IPS-NIHi11 (cell line): ENCODE measurements at places on chromosomes 5 and 9.

DNA sequence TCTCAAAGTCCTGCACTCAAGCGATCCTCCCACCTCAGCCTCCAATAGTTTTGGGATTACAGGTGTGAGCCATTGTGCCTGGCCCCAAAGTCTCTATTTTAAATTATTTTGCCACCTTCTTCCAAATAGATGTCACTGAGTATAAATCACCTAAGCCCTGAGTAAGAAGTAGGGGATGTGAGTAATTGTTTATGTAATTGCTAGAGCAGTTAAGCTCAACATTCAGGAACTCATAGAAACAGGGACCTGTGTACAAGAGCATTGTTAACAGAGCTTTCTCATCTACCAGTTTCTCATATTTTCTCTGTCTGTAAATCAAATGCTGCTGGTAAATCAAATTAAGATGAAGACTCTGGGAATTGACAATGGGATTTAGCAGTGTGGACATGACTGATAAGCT, 26.3 kb downstream of the CDK7 start:
- DNase-seq: no peak

GRCh38 chr5:119878712-119879111, 249.4 kb downstream of the FAM170A start:
- DNase-seq: peak; percentile 52

GRCh38 chr9:130929571-130930038, 9.4 kb downstream of the FIBCD1 start:
- no peak for DNase-seq

DNA sequence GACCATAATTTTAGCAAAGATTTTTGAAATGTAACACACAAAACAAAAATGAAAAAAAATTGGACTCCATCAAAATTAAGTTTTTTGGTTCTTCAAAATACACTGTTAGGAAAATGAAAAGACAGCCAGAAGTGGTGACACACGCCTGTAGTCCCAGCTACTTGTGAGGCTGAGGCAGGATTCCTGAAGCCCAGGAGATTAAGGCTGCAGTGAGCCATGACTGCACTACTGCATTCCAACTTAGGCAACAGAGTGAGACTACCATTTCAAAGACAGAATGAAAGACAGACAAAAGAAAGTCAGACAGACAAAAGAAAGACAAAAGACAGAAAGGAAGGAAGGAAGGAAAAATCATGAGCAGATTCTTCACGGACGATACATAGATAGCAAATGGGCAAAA, 7.5 kb downstream of the DIAPH1 start:
- no peak for DNase-seq

- no peak for DNase-seq
Measured at GRCh38 chr5:3372289-3372688, 223.3 kb upstream of the IRX1 start.

- DNase-seq: no peak
Measured at GRCh38 chr5:151022511-151023018, 2.2 kb downstream of the GPX3 start.

- DNase-seq: no peak
Measured at GRCh38 chr5:102715082-102715807, 39.9 kb upstream of the PAM start.

DNA sequence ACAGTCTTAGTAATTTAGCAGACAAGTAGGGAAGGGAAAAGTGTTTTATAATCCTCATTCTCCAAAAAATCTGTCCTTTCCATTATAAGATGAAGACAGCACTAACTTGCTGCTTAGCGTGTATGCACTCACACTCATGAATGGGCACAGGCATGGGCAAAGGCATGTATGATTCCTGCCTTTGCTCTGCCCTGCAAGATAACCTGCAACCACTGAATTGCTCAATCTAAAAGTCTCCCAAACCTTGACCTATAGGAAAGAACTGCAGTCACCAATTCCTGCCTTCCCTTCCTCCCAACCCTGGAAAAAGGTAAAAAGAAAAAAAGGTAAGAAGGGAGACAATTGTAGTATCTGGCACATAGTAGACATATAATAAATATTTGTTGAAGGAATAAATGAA, 40.8 kb downstream of the ELL2 start:
- no peak for DNase-seq

DNA sequence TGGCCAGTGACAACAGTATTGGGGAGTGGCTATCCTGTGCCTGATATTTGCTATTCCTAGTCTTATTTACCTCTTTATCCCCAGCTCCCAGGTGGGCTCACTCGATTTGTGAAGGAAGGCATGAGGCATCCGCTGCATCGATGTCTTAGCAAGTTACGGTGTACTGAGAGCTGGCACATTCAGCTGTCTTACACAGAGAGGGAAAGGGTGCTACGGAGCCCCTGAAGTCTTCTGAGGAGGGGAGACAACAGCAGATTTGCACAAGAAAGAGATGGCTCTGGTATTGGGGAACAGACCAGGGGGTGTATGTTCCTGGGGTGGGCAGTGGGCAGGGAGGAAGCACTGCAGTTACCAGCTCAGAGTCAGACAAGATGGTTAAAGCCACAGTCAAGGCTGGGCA, 172.6 kb downstream of the FGF18 start:
- DNase-seq: no peak

DNA sequence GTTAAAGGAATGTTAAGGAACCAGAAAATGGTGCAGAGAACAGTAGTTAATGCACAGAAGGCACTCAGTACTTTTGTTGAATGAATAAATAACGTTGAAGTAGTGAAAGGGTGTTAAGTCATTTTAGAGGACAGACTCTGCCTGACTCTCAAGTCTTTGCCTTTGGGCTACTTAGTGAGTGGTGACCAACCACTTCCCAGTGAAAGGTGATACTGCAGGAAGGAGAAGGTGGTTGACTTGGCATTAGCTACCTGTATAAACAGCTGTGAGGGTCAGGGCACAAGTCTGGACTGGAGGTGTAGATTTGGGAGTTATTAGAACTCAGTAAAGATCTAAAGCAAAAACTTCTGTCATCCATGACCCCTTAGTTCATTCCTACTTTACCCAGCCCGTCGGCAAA, 4.9 kb upstream of the SHB start:
- DNase-seq: no peak

DNA sequence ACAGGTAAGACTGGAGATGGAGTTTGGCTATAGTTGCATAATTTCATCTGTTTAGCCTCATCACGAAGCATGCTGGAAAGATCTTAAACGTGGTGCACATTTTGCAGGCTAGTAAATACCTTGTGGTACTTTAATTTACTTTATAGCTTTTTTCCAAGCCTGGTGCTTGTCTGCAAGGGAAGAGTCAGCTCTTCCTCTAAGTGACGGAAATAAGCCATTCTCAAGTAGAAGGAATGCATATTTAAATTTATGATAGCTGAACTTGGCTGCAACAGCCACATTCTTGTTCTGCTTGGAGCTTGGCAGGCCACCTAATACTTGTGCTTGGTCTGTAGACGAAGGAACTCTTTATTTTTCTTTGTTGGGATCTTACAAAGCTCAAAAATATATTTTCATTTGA, 188.0 kb upstream of the PIK3R1 start:
- no peak for DNase-seq

GRCh38 chr5:3625626-3626025, 30.0 kb downstream of the IRX1 start:
- DNase-seq: no peak

- DNase-seq: peak; percentile 40
Measured at GRCh38 chr5:74625742-74626241, 14.7 kb downstream of the ENC1 start.

- no peak for DNase-seq
Measured at GRCh38 chr5:29794141-29794787, 1399.2 kb upstream of the CDH6 start.

DNA sequence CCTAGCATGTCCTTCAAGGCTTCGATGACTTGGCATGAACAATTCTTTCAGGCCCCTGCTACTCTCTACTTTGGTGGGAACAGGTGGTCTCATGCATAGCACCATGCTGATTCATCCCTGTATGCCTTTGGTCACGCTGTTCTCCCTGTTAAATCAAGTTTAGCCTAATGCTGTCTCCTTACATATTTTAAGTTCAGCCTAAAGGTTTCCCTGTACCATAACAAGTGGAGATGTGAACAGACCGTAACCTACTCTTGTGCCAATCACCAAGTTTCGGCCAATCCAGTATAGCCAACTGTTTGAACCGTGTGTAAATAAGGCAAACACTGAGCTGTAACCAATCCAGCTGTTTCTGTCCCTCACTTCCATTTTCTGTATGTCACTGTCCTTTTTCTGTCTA, 8.0 kb downstream of the GAS1 start:
- DNase-seq: no peak

GRCh38 chr9:87734106-87734505, 8.2 kb downstream of the CTSL start:
- no peak for DNase-seq

DNA sequence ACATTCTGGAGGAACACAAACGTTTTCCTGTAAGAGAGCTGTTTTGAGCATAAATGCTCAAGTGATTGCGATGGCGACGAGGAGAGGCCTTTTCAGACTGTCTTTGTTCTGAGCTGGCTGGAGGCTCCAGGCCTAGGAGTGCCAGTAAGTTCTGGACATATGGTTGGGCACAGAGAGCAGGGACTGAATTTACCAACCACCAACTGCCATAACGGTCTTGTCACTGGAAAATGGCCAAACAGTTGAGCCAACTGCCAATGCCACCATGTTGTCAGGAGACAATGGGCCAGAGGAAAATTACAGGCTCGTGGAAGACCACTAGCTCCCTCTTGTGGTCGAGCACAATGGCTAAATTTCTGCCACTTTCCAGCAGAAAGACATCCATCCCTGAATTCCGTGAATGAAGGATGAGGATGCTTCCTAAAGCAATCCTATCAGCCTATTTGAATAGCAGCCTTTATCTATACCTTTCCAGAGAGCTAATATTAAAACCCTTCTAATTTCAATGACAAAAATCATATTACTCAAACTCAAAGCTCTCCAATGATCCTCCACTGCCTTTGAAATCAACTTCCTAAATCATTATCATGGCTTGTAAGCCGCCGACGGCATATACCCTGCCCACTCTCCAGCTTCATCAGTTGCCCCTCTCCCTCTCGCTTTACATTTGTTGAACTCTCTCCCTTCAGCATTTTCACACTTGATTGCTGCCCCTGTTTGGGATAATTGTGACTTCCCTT, 66.9 kb upstream of the GLIS3 start:
- peak; percentile 68 for DNase-seq

- DNase-seq: no peak
Measured at GRCh38 chr5:87254035-87254434, 13.6 kb upstream of the RASA1 start.

DNA sequence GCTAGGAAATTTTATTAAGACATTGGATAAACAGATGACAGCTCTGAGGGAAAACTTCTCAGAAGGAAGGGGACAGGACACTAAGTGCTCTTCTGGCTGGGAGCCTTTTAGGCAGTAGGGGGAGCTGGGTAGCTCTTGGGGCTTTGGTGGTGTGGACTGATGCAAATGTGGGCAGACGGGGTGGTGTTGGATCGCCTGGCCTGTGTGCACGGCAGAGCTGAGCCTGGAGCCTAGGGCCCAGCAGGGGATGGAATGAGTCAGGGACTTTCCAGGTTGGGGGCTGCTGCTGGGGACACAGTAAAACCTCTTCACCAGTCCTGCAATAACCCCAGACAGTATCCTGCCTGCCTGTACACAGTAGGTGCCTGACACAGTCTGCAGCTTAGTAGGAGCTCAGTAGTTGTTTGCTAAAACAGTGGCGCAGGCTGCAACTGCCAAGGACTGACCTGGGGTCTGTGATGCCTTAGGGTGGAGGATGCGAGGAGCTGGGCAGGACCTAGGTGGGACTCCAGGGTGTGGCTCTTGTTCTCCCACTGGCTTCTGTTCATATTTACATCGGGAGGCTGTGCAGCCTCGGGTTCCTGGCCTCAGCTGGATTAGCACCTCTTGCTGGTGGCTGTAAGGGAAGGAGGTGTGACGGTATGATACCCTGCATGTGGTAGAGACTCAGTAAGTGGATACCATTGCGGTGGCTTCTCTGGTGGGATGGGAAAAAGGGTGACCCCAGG, 83.8 kb downstream of the DAB2IP start:
- DNase-seq: peak; percentile 78

DNA sequence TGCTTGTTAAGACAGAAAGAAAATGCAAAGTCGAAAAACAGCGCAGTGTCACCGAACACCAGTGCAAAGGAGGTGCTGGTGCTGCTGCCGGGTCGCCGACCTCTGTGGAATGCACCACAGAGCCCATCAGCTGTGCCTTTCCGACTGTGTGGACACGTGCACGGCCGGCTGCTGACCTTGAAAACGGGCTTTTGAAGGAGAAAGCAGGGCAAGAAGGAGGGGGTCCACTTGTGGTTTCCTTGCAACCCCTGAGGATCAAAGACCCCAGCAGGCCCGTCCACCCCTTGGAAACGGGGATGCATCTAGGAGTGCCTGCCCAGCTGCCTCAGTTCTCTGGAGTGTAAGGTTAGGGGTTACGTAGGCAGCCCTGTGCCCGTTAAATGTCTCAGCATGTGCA, 6.2 kb upstream of the OLFM1 start:
- DNase-seq: no peak

DNA sequence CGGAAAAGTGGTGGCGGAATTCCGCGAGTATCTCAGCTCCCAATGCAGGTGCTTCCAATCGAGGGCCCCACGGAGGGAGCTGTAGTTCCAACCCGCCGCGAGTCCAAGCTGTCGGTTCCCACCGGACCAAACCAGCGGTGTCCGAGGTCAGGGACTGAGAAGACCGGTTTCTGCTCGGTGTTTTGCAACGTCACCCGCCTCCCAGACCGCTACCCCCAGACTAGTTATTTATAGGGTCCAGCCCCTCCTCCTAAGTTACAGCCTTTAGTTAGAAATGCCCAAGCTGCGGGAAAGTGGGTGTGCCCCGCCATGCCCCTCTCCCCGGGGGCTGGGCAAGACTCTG, 677 bp upstream of the MYORG start:
- DNase-seq: no peak
